NT2/D1 (cell line): ENCODE measurements at places on chromosomes 1 and 21.
A peak's percentile ranks its signal among the peaks of the same experiment; 100 is the strongest.

DNA sequence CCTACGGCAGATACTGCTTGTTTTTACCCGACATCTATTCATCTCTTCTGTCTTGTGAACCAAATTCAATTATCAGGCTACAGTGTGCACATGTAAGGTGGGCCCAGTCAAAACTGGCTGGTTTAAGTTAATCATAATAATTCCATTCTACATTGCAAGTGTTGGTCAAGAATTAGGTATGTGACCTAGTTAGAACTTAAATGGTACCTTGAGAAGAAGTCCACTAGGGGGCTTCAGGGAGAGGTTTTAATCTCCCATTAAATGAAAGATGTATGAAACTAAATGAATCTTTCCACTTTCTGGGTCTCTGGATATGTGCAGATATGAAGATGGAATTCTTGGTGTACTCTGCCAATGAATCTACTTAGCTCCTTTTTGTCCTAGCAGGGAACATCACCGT is 187.1 kb downstream of the CDC42BPA start:
- DNase-seq: no peak

GRCh38 chr1:209051570-209051969 is 531.9 kb upstream of the CAMK1G start:
- no peak for DNase-seq

GRCh38 chr1:10935724-10936123 is 76.7 kb upstream of the TARDBP start:
- no peak for DNase-seq

DNA sequence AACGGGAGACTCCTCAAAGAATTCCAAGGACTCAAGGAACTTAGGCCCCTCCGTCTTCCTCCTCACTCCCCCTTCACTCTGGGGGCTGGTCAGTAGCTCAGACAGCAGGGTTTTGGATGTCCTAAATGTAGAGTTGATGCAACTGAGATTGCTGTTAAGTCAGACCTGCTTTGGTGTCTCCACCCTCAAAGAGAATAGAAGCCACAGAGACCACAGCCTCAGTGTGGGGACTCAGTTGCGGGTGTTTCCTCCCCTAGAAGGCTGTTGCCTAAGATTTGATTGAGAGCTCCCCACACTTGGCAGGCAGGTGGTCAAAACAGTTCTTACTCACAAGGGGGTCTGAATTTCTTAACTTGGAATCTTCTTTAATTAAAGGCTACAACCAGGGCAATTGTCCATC is 7.6 kb downstream of the MAN1C1 start:
- DNase-seq: no peak

DNA sequence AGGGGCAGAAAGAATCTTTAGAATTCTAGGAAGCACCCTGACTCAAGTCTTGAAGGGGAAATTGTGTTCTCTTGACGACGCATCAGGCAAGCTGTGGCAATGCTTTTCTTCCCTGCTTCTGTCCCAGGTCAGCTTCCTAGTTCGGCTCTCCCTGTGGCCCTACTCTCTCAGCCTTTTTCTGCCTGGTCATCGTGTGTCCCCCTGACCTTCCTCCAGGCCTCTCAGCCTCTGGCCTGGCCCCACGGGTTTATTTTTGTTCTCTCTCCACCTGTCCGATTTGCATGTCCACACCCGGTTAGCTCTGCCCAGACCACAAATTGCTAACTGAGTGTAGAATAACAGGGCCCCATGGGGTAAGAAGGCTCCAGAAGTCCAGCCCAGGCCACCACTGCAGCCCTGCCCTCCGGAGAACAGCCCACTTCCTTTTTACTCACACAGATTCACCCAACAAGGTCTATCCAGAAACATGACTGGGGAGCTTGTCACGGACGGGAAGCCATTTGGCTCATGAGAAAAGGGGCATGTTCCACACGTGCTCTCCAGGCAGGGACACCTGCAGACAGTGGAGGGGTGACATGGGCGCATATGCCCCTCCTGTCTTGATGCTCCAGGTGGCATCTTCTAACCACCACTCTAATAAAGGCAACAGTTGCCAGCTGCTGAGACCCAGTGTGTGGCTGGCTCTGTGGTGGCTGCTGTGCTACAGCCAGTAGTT is 9.8 kb downstream of the KCNN3 start:
- DNase-seq: no peak

DNA sequence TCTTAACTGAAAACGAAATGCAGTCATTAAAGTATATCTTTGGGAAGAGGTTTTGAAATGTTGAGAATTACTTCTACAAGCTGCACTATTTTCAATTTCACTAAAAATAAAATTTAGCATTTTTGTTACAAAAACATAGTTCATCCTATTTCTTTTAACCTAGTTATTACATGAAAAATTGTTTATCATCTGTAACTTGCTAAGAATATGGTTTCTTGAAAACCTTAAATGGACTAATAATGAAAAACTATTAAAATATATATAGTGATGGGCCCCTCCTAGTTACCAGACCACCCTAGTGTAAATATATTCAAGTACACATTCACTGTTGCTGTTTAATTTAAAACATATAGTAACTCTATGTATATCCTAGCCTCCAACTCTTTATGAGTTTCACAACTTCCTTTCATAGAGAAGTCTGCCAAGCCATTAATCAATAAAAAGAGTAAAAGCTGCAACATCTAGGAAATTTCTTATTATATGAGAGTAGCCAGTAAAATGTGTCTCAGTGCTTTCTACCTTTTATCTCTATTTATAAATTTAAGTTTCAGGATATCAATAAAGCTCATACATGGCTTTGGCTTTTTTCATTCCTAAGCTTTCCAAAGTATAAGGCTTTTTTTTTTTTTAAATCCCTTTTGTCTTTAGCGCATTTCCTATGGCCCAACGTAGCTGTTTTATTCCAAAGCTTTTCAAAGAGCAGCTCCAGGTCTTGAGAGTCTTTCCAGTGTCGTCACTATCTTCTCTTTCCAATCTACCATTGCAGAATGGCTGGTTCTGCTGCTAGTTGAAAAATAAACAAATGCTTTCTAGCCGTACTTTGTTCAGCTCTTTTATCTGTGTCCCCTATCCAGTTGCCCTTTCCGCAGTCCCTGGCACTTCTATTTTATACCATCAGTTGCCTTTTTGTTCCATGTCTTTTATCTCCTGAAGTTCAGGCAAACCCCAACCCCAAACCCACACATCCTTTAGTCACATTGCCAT is 6.5 kb downstream of the IRF2BP2 start:
- DNase-seq: no peak

DNA sequence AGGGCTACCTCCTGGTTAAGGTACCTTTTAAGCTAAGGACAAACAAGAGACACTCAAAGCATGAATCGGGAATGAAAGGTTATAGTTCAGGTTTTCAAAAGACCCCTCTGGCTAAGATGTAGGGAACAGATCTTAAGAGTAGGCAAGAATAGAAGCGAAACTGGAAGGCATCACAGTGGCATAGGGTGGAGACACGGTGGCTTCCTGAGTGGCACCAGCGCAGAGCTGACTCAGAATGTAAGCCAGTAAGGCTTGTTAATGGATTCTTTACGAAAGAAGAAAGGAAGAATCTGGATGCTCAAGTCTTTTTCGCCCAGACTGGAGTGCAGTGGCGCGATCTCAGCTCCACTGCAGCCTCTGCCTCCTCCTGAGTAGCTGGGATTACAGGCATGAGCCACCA is 21.2 kb downstream of the PADI6 start:
- no peak for DNase-seq

DNA sequence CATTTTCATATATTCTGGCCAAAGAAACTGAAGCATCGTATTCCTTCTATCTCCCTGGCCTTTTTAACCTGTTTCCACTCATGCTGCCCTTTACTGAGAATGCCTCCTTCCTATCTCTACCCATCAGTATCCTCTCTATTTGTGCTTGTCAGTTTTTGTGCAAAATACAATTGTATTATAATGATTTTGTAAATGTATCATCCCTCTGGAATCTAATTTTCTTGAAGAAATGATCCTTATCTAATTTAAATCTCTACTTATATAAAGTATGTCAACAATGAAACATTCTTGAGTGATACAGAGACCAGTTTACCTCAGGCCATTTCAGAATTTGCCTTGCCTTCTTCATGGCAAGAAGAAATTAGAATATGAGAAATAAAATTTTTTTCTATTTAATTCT is 59.0 kb upstream of the TEKT2 start:
- DNase-seq: no peak

- DNase-seq: peak; percentile 62
Observed at GRCh38 chr1:174258148-174258550, 98.8 kb downstream of the RABGAP1L start.

GRCh38 chr1:19481826-19482398 is 3.4 kb downstream of the CAPZB start:
- no peak for DNase-seq

DNA sequence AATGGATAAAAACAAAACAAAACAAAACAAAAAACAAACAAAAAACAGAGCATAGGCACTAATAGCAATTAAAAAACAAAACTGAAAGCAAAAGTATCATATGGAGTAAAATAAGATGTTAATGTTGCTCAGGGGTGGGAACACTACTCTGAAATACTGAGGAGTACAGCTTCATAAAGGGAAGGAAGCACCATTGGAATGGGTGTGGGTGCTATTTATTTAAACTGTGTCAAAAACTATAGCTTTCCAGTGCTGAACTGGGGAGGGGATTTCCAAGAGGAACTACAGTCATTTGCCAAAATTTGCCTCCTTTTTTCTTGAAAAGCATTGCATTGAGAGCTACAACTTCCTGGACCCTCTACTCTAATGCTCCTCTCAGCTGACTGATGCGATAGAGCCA is 40.0 kb downstream of the SPTA1 start:
- DNase-seq: no peak

DNA sequence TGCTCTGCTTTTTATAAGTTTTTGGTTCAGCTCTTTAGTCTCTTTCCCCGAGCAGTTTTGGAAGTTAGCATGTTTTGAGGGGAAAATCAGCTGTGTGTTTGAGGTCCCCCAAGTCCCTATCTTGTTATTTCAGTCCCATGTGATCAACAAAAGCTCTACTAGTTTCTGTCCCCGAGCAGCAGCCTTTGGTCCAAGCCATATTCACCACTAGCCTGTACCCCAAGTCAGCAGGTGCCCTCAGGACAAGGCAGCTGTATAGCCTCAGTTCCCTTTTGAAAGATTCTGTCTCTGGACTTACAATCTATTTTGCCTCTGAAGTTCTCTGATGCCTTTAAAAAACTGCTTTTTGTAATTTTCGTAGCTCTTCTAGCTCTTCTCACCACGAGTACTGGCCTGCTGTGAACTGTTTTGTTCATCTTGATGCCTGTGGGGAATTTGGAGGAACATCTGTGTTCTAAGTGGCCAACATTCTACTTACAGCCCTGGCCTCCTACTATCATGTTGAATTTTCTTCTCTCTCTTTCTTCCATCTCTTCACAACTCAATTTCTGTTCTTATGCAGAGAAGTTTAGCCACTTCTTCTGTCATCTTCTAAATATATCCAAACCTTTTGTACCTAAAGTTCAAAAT is 16.7 kb downstream of the UAP1 start:
- no peak for DNase-seq

- DNase-seq: no peak
Observed at GRCh38 chr1:97901017-97901658, 19.7 kb downstream of the DPYD start.

DNA sequence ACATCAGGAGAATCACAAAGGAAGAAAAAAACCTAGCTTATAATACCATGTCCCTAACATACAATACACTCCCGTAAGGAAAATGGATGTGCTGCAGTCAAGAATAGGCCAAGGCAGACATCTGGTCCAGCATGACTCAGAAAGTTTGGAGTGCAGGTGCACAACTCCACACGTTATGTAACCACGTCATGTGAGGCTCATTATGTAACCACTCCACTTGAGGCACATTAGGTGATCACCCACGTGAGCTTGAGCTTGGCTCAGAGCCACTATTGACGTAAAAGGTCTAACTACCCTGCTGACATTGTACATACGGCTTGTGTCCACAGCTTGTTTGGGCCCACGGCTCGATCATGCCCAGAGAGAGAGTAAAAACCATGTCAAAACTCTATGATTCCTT is 99.8 kb upstream of the C1orf21 start:
- DNase-seq: no peak

DNA sequence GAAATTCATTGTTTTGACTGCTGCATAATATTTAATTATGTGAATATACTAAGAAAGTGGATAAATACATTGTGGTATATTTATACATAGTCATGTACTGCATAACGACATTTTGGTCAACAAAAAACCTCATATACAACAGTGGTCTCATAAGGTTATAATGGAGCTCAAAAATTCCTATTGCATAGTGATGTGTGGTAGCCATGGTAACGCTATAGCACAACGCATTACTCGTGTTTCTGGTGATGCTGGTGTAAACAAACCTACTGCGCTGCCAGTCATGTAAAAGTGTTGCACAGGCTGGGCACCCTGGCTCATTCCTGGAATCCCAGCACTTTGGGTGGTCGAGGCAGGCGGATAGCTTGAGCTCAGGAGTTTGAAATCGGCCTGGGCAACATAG is 52.6 kb upstream of the NHLH2 start:
- no peak for DNase-seq

DNA sequence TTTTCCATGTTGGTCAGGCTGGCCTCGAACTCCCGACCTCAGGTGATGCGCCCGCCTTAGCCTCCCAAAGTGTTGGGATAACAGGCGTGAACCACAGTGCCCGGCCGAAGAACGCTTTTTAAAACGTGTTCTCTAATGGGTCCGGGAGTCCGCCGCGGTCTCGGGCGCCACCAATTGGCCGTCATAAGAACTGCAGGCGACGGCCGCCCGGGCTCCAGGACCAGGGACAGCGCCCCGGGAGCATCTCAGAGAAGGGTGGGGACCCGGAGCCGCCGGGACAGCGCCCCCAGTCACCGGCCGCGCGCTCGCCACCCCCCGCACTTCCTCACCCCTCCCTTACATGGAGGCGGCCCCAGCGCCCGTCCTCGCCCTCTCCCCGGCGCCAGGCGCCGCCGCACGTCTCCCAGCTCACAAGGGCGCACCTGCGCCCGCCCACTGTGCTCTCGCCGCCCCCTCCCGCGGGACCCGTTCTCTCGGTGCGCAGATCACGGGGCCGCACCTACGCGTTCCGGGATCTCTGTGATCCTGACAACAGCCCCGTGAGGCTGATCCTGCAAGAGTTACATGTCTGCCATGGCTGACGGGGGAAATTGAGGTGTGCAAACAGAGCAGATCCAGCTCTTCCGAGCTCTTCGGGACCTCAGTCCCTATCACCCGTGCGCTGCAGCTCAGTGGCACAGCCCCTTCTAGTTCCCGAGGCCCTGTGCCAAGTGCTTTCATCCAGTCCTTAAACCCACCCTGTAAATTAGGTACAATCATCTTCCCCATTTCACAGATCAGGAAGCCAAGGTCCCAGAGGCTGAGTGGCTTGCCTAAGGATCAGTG is 9.8 kb downstream of the RAP1GAP start:
- peak; percentile 59 for DNase-seq

GRCh38 chr1:215418876-215419447 is 148.1 kb upstream of the KCTD3 start:
- DNase-seq: no peak

- DNase-seq: no peak
Observed at GRCh38 chr1:52477876-52478275, 73.5 kb downstream of the PRPF38A start.

GRCh38 chr1:108708691-108709660 is 3.7 kb upstream of the FNDC7 start:
- DNase-seq: no peak

DNA sequence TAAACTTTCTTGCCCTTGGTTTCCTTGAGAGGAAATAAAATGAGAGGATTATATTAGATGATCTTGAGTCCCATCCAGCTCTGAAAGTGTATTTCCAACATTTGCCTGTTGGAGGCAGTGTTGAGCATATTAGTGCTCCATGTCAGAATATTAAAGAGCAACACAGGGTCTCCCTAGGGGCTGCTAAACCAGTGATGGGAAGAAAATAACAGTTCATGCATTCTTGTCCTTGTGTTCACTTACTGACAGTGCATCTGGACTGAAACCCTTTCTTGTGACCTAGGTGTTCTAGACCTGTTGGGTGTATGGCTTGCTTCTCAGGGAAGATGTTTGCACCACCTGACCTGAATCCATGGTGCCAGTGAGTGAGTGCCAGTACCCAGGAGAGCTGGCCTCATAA is 124.7 kb upstream of the KIAA0040 start:
- DNase-seq: peak; percentile 59
